ENCODE measurements at places on chromosomes 13 and 19. TPM values are rescaled to one million over a fixed set of nuclear protein-coding genes. Genes with fewer than 3 reads are reported as not detected.
A peak's percentile ranks its signal among the peaks of the same experiment; 100 is the strongest.

Gene GIPR
- total RNA-seq, result 20.9 TPM

DNA sequence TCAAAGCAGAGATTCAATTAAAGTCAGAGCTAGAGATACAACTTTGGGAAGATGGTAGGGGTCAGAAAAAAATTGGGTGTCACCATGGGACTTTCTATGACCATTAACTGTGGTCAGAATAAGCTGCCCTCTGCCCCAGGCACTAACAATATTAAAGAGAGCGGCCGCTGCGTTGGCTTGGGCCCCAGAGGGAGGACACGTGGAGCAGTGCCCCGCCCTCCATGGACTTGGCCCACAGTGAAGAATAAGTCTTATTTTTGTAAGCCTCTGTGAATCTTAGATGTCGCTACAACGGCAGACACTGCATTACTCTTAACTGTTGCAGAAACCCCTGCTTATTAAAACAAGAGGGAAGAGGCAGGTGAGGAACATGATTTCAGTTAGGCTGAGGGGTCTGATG lies 172.7 kb downstream of the UQCRFS1 start:
- H3K4me3 ChIP-seq, result no peak overlapping the region
- H3K27me3 ChIP-seq, result no peaks in the 10 kb centered on the region
- no peak overlapping the region for H3K27ac ChIP-seq
- H3K36me3 ChIP-seq, result no peaks in the 10 kb centered on the region

DNA sequence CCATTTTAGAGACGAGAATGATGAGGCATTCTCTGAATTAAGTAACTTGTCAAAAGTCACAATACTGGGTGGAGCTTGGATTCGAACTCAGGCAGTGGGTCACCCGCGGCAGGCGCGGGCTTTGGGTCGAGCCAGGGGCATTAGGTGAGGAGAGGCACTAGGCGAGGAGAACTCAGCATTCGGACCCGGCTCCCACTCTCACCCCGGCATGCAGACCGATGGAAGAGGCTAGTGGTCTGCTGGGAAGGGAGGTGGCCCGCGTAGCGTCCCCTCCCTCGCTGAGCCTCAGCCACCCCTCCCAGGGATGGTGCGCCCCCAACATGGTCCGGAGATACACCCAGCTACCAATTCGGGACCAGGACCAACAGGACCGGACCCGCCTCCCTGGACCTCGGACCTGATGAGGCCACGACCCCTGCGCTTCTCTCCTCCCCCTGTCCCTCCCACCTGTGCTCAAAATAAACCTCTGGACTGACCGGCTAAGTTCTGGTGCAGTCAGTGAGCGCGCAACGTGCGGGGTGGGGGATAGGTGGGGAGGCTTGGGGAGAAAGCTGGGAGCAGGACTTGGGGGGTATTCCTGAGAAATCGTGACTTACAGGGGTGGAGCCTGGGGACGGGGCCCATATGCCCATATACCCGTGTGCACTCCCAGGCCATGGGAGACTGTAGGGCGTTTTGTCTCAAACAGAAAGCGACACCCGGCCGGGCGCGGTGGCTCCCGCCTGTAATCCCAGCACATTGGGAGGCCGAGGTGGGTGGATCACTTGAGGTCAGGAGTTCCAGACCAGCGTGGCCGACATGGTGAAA lies 1.3 kb upstream of the SNAPC2 start:
- H3K27ac ChIP-seq, result no peak overlapping the region
- peaks cover 18% of the 10 kb centered on the region for H3K36me3 ChIP-seq
- peaks cover 52% of the 10 kb centered on the region for H3K27me3 ChIP-seq
- peaks cover 50% of the 10 kb centered on the region for H3K4me1 ChIP-seq

Gene TEX29
- not detected for total RNA-seq

GRCh38 chr19:13089139-13089856 lies 13.4 kb downstream of the LYL1 start:
- peaks cover 61% of the 10 kb centered on the region for H3K36me3 ChIP-seq
- H3K27me3 ChIP-seq, result no peaks in the 10 kb centered on the region
- H3K4me1 ChIP-seq, result peaks cover 61% of the 10 kb centered on the region
- H3K27ac ChIP-seq, result peak overlapping the region; percentile 86

Gene PLK5
- total RNA-seq, result not detected

DNA sequence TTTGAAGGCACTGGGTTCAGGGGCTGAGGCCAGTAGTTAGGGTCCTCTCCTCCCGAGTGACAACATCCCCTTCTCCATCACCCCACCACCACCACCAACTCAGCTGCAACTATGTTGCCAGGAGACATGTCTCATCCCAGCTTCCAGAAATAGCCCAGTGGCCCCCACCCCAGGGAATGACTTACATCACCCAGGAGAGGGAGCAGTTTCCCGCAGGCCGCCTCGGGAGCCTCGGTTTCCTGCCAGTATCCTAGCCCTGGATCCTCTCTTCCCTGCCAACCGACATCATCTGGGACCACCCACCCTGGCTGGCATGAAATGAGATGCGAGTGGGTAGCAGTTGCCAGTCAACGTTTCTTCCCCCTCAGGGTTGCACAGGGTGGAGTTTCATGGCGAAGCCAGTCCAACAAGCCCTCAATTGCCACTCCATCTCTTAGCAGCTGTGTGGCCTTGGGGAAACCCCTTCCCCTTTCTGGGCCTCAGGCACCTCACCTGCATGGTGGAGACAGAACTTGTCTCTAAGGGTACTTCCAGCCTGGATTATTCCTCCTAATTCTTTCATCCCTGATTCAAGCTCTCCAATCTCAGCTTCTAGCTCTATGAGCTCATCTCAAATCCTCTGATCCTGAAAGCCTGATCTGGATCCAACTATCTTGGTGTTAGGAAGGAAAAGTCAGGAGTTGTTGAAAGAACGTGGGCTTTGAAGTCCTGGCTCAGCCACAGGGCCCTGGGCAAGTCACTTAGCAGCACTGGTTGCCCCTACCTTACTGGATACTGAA lies 3.9 kb upstream of the GSK3A start:
- peak overlapping the region; percentile 97 for H3K27ac ChIP-seq
- DNase-seq, result peak; percentile 73
- peaks cover 44% of the 10 kb centered on the region for H3K4me1 ChIP-seq

GRCh38 chr13:100300708-100301107 lies 211.8 kb downstream of the PCCA start:
- H3K27ac ChIP-seq, result no peak overlapping the region
- H3K27me3 ChIP-seq, result no peaks in the 10 kb centered on the region
- no peaks in the 10 kb centered on the region for H3K4me1 ChIP-seq
- peaks cover 6% of the 10 kb centered on the region for H3K36me3 ChIP-seq
- H3K4me3 ChIP-seq, result no peak overlapping the region
- peak; percentile 23 for DNase-seq

Gene LILRB2
- total RNA-seq, result 1.3 TPM

GRCh38 chr19:12555456-12555930 lies 4.2 kb upstream of the ZNF564 start:
- H3K4me1 ChIP-seq, result peaks cover under 1% of the 10 kb centered on the region
- DNase-seq, result peak; percentile 54
- H3K27me3 ChIP-seq, result no peaks in the 10 kb centered on the region
- no peaks in the 10 kb centered on the region for H3K36me3 ChIP-seq
- no peak overlapping the region for H3K27ac ChIP-seq
- peak overlapping the region; percentile 20 for H3K4me3 ChIP-seq

GRCh38 chr19:40465025-40465556 lies 454 bp downstream of the BLVRB start:
- H3K36me3 ChIP-seq, result no peaks in the 10 kb centered on the region
- no peak for DNase-seq

DNA sequence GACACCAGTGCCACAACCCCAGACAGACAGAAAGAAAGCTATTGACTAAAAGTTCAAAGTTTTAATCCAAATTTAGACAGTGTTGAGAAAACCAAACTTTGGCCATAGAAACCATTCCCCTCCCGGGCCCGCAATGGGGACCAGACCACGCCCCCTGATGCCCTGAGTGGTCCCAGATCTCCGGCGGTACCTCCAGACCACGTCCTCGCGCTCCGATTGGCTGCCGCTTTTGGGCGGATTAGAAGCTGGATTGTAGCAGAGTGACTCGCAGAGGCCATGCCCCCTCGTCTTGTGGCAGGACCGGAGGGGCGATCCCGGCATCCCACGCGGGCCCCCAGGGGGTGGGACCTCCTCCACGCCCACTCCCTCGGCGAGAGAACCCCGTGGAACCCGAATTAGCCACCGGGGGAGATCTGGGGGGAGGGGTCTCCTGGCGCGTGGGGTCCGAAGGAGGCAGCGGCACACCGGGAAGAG lies 797 bp upstream of the HSD17B14 start:
- peak overlapping the region; percentile 60 for H3K27ac ChIP-seq
- peak; percentile 56 for DNase-seq
- H3K36me3 ChIP-seq, result peaks cover 9% of the 10 kb centered on the region
- H3K4me1 ChIP-seq, result peaks cover 18% of the 10 kb centered on the region

DNA sequence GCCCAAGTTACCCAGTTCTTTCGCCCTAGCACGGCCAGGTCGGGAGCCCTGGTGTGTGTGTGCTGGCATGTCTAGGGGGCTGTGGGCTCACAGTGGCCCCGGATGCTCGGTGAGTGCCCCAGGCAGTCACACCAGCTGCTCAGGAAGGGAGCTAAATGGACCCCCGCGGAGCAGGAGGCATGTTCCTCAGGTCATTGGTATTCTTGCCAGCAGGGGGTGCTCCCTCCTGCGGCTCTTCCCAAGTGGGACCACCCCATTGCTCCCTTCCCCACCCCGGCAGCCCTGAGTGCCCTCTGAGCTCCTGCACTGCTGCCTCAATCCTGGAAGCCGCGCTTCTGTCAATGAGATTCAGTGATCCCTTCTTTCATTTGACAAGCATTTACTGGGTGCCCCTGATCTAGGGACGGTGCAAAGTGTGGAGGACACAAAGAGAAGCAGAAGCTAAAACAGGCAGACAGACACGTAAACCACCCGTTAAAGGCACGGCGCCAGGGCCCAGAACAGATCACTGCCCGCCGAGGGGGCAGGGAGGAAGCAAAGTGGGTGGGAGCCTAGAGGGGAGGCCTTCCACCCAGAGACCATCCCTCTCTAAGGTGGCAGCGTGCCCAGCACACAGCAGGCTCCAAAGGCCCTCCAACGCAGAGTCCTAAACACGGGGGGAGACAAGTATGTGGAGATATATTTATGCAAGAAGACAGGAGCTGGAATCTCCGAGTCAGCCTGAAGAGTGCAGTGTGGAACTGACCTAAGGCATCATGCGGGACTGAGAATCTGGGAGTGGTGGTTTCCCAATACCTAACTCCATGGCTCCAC lies 5.2 kb upstream of the ADPRHL1 start:
- H3K27ac ChIP-seq, result no peak overlapping the region
- DNase-seq, result peak; percentile 76
- no peaks in the 10 kb centered on the region for H3K27me3 ChIP-seq
- peaks cover 33% of the 10 kb centered on the region for H3K36me3 ChIP-seq

- H3K27ac ChIP-seq, result peak overlapping the region; percentile 76
- peaks cover 23% of the 10 kb centered on the region for H3K36me3 ChIP-seq
- DNase-seq, result peak; percentile 40
These were observed 749 bp upstream of the CPT1C start for GRCh38 chr19:49690079-49690655.

DNA sequence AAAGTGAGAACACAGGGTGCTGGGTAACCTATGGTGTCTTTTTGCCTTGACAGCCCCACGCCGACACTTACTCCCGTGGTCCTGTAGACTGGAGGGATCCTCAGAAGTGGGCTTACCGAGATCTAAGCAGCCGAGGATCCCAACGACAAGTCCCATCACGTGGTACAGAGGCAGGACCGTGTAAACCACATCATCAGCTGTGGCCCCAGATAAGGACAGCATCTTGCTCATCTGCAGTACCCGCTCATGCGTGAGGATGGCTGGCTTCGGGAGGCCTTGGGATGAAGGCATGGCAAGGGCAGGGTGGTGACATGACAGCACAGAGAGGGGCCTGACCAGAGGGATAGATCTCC lies 2.1 kb downstream of the SLC27A5 start:
- peaks cover 15% of the 10 kb centered on the region for H3K4me1 ChIP-seq
- no peaks in the 10 kb centered on the region for H3K27me3 ChIP-seq
- no peak for DNase-seq
- H3K36me3 ChIP-seq, result peaks cover 4% of the 10 kb centered on the region

DNA sequence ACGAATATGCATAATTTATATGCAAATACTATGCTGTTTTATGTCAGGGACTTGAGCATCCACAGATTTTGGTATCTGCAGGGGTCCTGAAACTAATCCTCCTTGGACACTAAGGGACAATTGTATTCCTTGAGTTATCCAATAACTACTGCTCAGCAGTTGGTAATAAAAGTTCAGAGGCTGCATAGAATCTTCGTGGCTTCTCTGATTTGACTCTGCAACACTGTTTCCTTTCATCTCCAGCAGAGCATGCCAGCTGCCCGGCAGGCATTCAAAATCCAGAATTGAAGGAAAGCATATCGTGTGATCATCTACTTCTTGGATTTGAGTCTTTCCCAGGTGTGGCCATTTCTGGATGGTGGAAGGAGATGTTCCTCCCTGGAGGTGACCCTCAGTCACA lies 64.5 kb upstream of the MRI1 start:
- no peaks in the 10 kb centered on the region for H3K36me3 ChIP-seq
- no peak for DNase-seq
- peaks cover 60% of the 10 kb centered on the region for H3K27me3 ChIP-seq
- H3K27ac ChIP-seq, result no peak overlapping the region

Gene RASL11A
- 9.4 TPM for total RNA-seq

DNA sequence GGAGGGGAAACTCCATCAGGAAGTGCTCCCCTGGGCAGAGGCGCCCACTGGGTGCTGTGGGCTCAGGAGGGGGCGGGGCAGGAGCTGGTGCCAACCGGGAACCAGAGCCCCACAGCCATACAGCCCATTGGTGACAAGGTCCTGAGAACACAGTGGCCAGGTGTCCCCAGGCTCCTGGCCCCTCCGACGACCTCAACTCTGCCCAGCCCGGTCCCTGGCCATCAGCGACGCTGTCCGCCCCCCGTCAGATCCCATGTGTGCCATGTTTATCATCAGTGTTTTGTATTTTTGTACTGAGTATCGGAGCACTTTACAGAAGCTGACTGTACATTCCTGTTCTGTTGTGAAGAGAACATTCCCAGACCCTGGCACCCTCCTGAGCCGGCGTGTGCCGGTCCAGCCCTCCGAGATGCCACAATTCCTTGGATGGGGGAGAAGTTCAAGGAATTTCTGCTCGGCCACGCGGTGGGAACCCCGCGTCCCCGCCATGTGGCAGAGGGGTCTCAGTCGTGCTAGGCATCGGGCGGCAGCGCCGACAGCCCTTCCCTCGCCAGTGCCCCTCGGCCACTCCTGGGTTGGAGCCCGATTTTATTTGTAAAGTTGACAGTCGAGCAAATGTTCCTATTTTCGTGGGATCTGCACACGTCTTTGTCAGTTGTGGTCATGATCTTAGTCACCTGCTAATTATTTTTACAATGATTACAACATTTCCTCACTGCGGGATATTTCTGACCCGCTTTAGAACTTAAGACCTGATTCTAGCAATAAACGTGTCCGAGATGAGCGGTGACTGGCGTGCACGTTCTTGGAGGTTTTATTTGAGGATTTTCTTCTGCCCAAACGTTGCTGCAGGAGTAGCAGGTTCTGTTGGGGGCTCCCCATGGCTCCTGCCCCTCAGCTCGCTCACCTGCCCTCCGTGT lies 16.9 kb downstream of the PEX11G start:
- no peak overlapping the region for H3K4me3 ChIP-seq
- no peaks in the 10 kb centered on the region for H3K4me1 ChIP-seq
- peaks cover 54% of the 10 kb centered on the region for H3K36me3 ChIP-seq
- H3K27ac ChIP-seq, result no peak overlapping the region

- H3K4me1 ChIP-seq, result peaks cover 14% of the 10 kb centered on the region
- peak overlapping the region; percentile 29 for H3K27ac ChIP-seq
These were observed 31.9 kb upstream of the FEM1A start for GRCh38 chr19:4759388-4760284.

Gene OR10H5
- total RNA-seq, result not detected
